ENCODE measurements at places on chromosomes 7 and 10.

DNA sequence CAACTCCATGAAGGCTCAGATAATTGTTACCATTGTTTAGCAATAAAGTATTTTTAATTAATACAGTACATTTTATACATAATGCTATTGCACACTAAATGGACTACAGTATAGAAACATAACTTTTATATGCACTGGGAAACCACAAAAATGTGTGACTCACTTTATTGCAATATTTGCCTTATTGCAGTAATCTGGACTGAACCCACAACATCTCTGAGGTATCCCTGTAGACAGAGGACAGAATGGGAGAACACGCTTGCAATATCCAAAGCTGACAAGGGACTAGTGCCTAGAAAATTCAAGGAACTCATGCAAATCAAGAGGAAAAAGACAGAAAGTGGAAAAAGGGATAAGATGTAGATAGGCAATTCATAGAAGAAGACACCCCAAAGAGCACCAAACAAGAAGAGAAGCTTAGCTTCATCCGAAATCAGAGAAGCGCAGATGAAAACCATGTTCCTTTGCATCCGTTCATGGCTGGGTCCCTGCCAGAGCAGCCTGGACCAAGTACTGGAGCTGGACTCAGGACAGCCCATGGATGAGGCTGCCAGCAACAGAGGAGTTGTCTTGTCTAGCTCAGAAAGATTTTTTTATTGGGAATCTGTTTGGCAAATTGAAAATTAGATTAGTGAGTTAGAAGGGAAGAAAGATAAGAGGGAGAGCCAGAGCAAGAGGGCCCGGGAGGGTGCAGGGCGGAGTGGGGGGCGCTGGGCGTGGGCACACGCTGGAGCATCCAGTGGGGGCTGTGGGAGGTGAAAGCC lies 16.0 kb upstream of the GALNTL5 start:
- no peak for DNase-seq

- DNase-seq = no peak
Observed at GRCh38 chr7:151571471-151571870, 51.8 kb upstream of the RHEB start.

- no peak for DNase-seq
Observed at GRCh38 chr10:21505711-21506278, 19.7 kb downstream of the SKIDA1 start.

DNA sequence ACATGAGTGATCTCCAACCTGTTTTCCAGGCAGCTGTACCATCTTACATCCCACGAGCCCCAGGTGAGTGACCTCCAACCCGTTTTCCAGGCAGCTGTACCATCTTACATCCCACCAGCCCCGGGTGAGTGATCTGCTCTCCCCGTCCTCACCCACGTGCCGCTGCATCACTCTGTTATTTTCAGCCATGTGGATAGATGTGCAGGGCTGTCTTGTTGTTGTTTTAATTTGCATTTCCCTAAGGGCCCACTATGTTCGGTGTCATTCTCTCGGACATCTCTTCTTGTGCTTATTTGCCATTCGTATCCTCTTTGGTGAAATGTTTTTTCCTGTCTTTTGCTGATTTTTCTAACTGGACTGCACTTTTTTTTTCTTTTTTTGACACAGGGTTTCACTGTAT lies 17.9 kb upstream of the LARP4B start:
- DNase-seq = no peak

DNA sequence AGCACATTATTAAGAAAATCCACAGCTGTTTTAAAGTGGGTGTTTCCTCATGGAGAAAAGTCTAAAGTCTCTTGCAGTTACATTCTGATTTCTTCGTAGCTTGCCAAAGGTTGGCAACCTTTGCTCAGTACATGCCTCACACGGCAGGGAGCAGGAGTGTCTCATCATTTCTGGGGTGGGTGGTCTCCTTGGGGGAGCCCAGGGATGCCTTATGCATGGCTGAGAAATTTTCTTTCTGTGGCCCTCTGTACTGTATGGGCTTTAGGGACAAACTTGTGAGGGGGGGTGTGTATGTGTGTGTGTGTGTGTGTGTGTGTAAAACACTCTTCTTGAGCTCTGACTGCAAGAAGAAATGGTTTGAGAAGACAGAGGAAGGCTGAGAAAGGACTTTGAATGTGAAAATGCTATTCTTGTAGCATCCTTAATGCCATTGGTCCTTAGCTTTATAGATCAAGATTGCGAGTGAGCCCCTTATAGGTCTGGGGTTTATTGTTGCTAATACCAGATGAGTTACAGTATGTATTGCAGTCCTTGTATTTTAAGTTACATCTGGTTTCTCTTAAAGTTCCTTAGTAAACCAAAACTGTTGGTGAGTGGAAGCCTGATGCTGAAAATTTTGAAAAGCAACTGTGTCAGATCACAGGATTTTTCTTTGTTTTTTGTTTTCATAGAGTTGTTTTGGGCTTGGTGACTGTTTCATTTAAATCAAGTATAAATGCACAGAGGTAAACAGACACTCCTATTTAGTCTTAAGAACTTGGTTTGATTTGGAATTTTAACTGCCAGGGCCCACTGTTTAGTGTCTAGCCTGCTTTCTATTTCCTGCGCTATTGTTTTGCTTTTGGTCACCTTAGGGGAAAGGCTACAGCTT lies 242.0 kb downstream of the BICC1 start:
- DNase-seq = no peak

- no peak for DNase-seq
Observed at GRCh38 chr7:145534301-145534700, 582.3 kb upstream of the CNTNAP2 start.

DNA sequence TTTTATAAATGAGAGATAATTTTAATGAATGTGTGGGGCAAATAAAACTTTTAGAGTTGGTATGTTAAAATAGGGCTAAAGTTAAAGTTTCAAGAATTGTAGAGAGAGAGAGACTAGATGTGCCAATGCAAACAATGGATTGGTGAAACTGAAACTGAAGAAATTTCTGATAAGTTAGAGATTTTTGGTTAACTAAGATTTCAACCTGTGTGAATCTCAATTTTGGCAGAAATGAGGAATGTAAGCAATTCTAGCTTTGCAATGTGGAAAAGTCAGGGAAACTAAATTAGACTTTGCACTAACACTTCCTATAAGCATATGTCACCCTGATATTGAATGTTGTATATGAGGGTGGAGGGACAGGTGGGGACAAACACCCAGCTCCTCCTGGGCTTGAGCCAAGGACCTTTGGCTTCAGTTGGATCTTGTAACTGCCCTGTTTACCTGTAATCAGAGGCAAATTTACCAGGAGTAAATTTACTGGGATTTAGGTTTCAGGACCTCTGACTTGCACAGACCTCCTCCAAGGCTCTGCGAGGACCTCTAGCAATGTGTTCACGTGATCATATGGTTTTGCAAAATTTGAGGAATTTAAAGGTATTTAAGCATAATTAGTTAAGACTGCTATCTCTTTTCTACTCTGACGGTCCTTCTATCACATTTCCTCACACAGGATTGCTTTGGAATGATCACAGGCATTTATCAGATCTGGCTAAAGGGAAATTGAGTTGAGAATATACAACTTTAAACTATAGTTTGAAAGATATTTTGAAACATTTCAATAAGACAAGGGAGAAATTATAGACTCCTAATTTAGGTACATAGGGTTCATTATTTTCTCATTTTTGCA lies 33.1 kb upstream of the RPA3 start:
- DNase-seq = no peak

GRCh38 chr7:35646289-35647023 lies 48.5 kb downstream of the HERPUD2 start:
- no peak for DNase-seq

- no peak for DNase-seq
Observed at GRCh38 chr10:68829521-68829920, 2.2 kb downstream of the STOX1 start.

- no peak for DNase-seq
Observed at GRCh38 chr7:65436163-65436562, 62.5 kb downstream of the ZNF92 start.

DNA sequence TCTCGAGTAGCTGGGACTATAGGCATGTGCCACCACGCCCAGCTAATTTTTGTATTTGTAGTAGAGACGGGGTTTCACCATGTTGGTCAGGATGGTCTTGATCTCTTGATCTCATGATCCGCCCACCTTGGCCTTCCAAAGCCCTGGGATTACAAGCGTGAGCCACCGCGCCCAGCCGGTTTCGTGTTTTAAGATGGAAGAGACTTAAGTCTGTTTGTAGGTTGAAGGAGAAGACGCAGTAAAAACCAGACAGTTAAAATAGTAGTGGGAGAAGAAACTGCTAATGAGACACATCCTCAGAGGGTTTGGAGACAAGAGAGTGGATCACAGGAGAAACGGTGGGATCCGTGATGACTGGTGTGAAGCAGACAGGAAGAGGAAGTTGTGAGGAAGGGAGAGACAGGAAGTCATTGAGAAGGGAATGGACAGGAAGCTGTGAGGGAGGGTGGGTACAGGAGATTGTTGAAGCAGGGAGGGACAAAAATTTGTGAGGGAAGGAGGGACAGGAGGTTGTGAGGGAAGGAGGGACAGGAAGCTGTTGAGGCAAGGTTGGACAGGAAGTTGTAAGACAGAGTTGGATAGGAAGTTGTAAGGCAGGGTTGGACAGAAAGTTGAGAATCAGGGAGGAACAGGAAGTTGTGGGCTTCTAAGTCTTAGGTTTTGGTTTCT lies 115.5 kb downstream of the WDFY4 start:
- no peak for DNase-seq

GRCh38 chr7:65989694-65990080 lies 7.7 kb upstream of the GUSB start:
- DNase-seq = no peak

DNA sequence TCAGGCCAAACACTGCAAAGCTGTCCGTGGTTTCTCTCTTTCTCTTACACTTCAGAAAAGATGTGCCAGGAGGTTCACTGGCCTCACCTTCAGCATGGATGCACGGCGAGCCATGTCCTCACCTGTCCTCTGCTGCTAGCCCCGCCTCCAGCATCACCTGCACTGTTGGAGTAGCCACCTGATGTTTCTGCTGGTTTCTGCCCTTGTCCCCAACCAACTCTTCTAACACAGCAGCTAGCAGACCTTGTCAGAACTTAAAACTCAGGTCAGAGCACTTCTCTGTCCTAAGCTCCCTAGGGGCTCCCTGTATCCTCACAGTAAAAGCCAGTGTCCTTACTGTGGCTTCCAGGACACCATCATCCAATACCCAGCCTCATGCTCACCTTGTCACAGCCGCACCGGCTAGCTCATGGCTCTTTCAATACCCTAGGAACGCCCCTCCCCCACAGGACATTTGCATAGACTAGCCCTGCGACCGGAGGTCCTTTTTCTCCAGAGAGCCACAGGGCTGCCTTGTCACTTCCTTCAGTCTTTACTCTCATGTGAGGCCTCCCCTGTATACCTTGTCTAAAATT lies 15.2 kb downstream of the PALD1 start:
- DNase-seq = no peak

- no peak for DNase-seq
Observed at GRCh38 chr10:7409045-7409731, 1.6 kb downstream of the SFMBT2 start.

GRCh38 chr7:1236831-1237701 lies 4.4 kb downstream of the UNCX start:
- no peak for DNase-seq

DNA sequence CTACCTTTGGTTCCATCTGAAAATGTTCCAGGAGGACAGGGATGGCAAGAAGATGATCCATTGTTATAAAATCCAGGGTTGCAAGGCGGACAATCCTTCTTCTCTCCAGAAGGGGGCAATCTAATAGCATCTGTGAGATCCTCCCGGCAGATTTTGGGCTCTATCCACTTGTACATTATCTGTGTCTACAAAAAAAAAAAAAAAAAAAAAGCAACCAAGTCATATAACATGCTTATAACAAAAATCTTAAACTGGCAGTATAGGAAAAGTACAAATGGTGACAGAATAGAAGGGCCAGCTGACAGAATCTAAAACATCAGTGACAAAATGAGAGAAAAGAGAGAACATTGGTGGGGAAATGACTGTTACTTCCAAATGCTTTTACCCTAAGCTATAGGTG lies 132.7 kb downstream of the ELAPOR2 start:
- no peak for DNase-seq

DNA sequence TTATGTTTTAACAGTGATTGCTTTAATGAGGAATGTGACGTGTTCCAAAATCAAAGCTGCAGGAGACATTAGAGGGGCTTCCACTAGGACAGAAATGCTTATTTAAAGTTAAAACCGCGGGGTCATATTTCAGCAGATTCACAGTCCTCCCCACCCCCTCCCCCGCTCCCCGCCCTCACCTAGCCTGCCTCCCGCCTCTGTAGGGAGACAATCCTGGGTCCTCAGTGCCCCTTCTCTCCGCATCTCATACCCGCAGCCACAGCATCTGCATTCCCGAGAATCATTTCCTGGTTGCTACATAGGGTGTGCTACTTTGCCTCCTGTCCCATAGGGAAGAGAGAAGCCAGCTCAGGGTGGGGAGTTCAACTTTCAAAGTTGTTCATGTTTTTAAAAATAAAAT lies 3.1 kb upstream of the DRGX start:
- no peak for DNase-seq

DNA sequence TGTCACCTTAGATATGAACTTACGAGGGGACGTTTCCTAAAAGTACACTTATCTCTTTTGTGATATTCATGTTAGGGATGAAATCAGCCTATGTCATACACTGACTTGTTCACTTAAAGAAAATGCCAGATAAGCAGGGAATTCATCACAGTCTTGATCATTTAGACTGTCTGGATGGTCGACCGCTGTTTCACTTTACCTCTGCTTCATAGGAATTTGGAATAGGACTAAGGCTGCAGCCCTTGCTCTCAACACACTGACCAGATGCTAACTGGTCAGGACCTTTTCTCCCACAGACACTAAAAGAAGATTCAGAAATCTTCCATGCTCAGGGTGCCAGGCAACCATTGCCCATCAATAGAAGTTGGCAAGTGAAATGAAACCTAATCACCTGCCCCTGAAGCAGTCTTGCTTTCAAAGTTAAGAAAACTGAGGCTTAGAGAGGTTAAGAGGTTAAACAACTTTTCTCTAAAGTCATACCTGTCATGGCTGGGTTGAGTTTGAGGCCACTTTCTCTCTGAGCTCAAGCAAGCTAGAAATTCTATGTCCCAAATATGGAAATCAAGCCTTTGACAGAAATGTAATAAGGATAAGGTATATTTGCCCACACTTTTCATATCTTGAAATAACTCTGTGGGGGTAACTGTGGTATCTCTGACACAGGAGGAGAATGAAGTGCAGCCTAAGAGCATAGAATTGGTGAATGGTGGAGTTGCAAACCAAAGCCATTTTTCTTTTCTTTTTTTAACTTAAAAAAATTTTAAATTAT lies 77.1 kb downstream of the MAP3K8 start:
- no peak for DNase-seq

- DNase-seq = no peak
Observed at GRCh38 chr7:100705320-100705752, 585 bp upstream of the POP7 start.

DNA sequence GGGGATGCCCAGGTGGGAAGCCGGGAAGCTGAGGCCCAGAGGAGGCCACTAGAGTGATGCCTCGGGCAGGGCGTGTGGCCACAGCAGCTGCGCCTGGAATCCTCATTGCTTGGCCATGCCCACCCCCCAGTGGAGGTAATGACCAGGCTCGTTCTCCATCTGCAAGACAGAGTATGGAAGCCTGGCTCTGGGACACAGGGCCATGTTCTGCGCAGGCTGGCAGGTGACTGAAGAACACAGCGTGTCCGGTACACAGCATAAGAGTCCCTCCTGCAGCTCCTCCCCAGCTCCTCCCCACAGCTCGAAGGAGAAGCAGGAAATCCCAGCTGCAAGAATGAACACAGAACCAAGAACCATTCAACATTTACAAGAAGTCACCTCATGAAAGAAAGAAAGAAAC lies 64.8 kb downstream of the SMURF1 start:
- no peak for DNase-seq

GRCh38 chr7:100786323-100786722 lies 41.0 kb downstream of the EPHB4 start:
- DNase-seq = no peak

GRCh38 chr7:46191776-46192175 lies 270.7 kb upstream of the IGFBP3 start:
- no peak for DNase-seq
